ENCODE measurements at places on chromosomes 4 and X. TPM values are rescaled to one million over a fixed set of nuclear protein-coding genes. Genes with fewer than 3 reads are reported as not detected.

DNA sequence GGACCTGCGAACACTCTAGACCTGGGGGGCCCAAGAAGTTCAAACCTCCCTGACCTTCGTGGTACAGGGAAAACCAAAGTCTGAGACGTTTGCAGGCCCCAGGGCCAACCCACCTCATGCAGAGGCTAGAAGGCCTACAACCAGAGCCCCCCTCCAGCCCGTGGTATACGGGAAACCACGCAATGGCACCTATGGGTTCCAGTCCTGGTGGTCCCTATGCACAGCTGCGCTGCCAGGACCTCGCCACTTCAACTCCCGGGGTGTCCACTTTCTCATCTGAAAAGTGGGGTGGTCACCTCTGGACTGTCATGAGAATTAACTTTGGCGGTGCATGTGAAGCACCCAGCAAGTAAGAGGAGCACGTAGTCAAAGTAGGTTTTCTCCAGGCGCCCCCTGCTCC, 8.4 kb upstream of the MSX1 start:
- no peak for DNase-seq

The GPR143 gene
- total RNA-seq, result 8.8 TPM

- no peak for DNase-seq
These were observed 970.4 kb downstream of the RPA4 start for GRCh38 chrX:97854086-97854485.

DNA sequence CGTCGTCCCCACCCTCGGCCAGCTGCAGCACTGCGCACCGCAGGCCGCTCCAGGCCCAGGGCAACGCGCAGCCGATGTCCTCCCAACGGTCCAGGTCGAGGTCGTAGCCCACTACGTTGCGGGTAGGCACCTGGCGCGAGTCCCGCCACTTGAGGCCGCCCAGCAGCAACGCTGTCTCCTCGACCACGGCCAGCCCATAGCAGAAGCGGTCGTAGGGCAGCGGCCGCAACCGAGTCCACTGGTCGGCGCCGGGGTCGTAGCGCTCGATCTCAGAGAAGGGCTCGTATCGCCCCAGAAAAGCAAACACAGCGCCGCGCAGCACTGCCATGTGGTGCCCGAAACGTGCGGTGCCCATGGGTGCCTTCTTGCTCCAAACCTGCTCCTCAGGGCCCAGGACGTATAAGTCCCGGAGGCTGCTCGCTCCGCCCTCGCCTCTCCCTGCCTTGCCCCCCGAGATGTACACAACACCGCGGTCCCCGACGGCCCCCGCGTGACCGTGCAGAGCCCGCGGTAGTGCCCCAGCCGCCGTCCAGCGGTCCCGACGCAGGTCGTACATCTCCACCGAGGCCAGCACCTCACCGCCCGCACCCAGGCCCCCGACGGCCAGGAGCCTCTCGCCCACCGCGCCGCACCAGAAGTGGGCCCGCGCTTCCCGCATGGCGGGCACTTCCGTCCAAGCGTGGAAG, 2.1 kb downstream of the KLHL34 start:
- DNase-seq, result no peak

The PLAC1 gene
- not detected for total RNA-seq

DNA sequence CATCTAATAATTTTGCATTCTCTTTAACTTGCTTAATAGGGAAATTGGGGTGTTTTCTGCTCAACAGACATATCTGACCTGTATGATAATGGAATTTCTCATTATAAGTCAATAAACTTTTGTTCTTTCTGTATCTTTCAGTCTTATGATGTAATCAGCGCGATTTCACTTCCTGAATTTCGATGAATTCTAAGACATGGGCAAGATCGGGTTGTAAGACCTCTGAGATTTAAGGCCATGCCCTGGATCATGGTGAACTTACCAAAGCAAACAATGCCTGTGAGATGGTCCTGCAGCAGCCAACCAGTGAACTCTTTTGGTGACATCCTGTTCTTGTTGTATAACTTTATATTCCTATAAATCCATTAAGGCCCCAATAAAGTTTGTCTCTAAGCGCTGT, 88.1 kb downstream of the NBDY start:
- no peak for DNase-seq

DNA sequence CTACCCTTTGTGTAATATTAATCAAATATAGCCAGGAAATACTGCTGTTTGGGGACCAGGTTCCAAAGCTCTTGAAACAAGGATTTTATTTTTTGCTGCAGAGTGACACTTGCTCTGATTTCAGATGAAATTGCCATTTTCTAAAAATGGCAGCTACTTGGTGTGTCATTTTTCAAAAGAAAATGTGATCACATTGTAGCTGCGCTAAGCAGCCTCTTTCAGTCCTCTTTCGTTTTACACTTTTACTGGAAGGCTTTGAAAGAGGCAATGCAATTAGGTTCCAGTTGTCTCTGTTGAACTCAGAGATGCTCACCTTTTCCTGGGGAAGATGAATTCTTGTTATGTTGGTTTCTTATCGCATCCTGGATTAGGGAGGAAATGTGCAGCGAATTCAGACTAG, 85.1 kb downstream of the CT47B1 start:
- DNase-seq, result no peak

- no peak for DNase-seq
These were observed 64.9 kb downstream of the KLHL4 start for GRCh38 chrX:87582453-87582852.

DNA sequence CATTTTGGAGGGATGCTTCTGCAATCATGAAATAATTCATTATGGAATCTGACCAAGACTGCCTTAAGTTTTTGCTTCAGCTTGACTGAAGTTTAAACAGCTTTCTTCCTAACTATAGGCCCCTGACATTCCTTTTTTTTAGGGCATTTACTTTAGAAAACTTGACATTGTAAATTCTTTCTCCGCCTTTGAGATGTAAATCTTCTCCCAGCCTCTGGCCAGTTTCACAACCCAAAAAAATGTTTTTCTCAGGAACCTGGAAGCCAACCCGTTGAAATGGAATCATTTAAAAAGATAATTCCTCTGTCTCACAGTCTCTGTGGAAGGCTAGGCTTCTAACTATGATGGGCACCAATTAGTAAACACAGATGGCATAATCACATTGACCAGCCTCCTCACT, 710.4 kb upstream of the PABPC4L start:
- no peak for DNase-seq

DNA sequence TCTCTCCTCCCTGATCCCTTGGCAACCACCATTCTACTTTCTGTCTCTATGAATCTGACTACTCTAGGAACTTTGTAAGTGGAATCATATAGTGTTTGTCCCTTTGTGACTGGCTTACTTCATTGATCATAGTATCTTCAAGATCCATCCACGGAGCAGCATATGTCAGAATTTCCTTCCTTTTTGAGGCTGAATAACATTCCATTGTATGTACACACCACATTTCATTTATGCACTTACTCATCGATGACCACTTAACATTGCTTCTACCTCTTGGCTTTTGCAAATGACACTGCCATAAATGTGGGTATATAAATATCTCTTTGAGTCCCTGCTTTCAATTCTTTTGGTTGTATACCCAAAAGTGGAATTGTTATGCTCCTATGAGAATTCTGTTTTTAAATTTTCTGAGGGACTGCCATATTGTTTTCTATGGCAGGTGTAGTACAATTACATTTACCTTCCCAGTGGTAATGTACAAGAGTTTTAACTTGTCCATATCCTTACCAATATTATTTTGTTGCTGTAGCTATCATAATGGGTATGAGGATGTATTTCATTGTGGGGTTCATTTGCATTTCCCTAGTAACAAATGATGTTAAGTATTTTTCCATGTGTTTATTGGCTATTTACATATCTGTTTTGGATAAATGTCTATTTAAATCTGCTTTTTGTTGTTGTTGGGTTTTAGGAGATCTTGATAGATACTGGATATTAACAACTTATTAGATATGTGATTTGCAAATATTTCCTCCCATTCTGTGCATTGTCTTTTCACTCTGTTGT, 466.1 kb downstream of the C4orf33 start:
- DNase-seq, result no peak

Data from Calu3 (cell line).